Effector memory CD8-positive, alpha-beta T cell (primary cell): ENCODE measurements at places on chromosomes 13 and 19.
A peak's percentile ranks its signal among the peaks of the same experiment; 100 is the strongest.

DNA sequence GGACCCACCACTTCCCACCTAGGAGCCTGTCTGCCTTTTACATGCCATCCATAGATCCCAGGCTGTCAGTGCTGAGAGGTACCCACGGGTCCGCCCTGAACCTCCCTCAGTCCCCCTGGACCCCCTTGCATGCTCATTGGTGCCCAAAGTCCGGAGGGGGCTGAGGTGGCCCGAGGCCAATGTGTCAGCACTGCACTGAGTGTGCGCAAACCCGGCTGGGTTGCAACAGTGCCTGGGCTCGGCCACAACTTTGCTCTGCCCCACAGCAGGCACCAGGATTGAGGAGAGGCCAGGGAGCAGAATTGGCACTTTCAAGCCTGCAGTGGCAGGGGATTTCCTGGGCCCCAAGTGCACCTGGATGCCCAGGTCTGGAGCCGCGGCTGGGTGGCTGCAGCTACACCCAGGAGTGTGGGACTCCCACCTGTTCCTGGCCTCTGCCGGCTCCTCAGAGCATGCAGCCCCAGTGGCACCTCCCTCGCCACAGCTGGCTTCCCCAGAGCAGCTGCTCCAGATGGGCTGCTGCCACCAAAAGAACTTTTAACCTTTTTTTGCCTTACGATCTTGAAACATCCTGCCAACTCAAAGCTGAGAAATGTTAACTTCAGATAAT lies 837.0 kb downstream of the SLITRK6 start:
- H3K27me3 ChIP-seq, result no peaks in the 10 kb centered on the region
- no peak for DNase-seq
- H3K36me3 ChIP-seq, result no peaks in the 10 kb centered on the region
- H3K4me3 ChIP-seq, result no peak overlapping the region

GRCh38 chr13:77492982-77493381 lies 42.5 kb upstream of the SCEL start:
- DNase-seq, result no peak
- H3K4me3 ChIP-seq, result no peak overlapping the region
- H3K36me3 ChIP-seq, result no peaks in the 10 kb centered on the region
- H3K27ac ChIP-seq, result no peak overlapping the region
- peaks cover 12% of the 10 kb centered on the region for H3K27me3 ChIP-seq
- peaks cover 3% of the 10 kb centered on the region for H3K4me1 ChIP-seq

- no peak for DNase-seq
- H3K4me3 ChIP-seq, result no peak overlapping the region
- peaks cover 40% of the 10 kb centered on the region for H3K36me3 ChIP-seq
Observed at GRCh38 chr19:4373013-4373367, 27.4 kb downstream of the SH3GL1 start.

- peaks cover 7% of the 10 kb centered on the region for H3K4me1 ChIP-seq
- no peak for DNase-seq
- H3K27ac ChIP-seq, result no peak overlapping the region
- no peak overlapping the region for H3K4me3 ChIP-seq
- no peaks in the 10 kb centered on the region for H3K27me3 ChIP-seq
Observed at GRCh38 chr19:46732966-46733689, 12.7 kb upstream of the FKRP start.

DNA sequence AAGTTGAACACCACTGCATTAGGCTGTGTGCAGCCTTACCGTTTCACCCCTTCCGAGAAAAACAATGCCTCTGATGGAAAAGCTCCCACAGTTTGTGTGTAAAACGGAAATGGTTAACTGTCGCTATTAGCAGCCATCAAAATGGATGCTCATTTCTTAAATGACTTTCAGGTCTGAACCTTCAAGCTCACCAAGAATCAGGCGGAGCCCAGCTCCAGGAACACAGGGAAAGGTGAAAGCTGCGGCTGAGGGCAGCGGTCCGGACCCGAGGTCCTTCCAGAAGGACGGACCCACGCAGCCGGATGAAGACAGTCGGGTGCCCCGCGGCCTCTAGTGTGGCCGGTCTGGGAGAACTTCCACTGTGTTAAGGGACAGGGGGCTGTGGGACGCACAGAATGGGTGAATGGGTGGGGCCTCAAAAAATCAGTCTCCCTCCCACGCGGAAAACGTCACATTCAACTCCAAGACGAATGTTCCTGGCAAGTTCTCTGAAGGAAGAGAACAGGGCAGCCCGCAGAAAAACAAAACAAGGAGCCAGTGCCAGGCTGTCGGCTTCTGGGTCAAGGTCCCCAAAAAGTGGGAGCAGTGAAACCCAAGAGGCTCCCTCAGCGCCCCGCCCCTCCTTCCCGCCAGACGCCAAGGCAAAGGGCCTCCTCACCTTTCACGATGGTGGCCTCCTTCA lies 4.9 kb downstream of the IRS2 start:
- H3K36me3 ChIP-seq, result peaks cover 41% of the 10 kb centered on the region
- peak overlapping the region; percentile 41 for H3K27ac ChIP-seq
- H3K4me1 ChIP-seq, result peaks cover 6% of the 10 kb centered on the region
- peak overlapping the region; percentile 21 for H3K4me3 ChIP-seq
- no peaks in the 10 kb centered on the region for H3K27me3 ChIP-seq

GRCh38 chr13:77480066-77480465 lies 55.4 kb upstream of the SCEL start:
- H3K36me3 ChIP-seq, result no peaks in the 10 kb centered on the region
- H3K27me3 ChIP-seq, result peaks cover 6% of the 10 kb centered on the region
- DNase-seq, result no peak
- H3K27ac ChIP-seq, result no peak overlapping the region

DNA sequence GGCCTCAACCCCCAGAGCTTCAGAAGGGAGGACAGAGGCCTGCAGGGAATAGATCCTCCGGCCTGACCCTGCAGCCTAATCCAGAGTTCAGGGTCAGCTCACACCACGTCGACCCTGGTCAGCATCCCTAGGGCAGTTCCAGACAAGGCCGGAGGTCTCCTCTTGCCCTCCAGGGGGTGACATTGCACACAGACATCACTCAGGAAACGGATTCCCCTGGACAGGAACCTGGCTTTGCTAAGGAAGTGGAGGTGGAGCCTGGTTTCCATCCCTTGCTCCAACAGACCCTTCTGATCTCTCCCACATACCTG lies 969 bp upstream of the CEACAM5 start:
- H3K4me1 ChIP-seq, result no peaks in the 10 kb centered on the region
- H3K36me3 ChIP-seq, result peaks cover 3% of the 10 kb centered on the region
- DNase-seq, result no peak
- H3K4me3 ChIP-seq, result no peak overlapping the region
- H3K27ac ChIP-seq, result no peak overlapping the region

GRCh38 chr13:48645845-48646244 lies 7.9 kb upstream of the CYSLTR2 start:
- H3K4me3 ChIP-seq, result no peak overlapping the region
- peaks cover 24% of the 10 kb centered on the region for H3K27me3 ChIP-seq
- no peak for DNase-seq

GRCh38 chr13:35856084-35856483 lies 275.1 kb downstream of the DCLK1 start:
- H3K36me3 ChIP-seq, result no peaks in the 10 kb centered on the region
- H3K27ac ChIP-seq, result no peak overlapping the region
- DNase-seq, result no peak
- H3K4me1 ChIP-seq, result no peaks in the 10 kb centered on the region
- H3K27me3 ChIP-seq, result peaks cover 8% of the 10 kb centered on the region

GRCh38 chr13:84570831-84571230 lies 688.6 kb upstream of the SLITRK1 start:
- no peak overlapping the region for H3K27ac ChIP-seq
- H3K4me3 ChIP-seq, result no peak overlapping the region

DNA sequence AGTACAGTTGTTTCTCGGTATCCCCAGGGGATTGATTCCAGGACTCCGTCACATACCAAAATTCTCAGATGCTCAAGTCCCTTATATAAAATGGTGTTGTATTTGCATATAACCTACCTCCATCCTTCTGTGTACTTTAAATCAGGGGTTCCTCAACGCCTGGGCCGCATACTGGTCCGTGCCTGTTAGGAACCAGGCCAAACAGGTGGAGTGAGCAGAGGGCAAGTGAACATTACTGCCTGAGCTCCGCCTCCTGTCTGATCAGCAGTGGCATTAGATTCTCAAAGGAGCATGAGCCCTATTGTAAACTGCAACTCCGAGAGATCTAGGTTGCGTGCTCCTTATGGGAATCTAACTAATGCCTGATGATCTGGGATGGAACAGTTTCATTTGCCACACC lies 42.2 kb upstream of the KCTD4 start:
- H3K4me1 ChIP-seq, result peaks cover 1% of the 10 kb centered on the region
- peaks cover 6% of the 10 kb centered on the region for H3K36me3 ChIP-seq
- no peak overlapping the region for H3K27ac ChIP-seq
- no peaks in the 10 kb centered on the region for H3K27me3 ChIP-seq

- peaks cover 10% of the 10 kb centered on the region for H3K4me1 ChIP-seq
- H3K27me3 ChIP-seq, result peaks cover 66% of the 10 kb centered on the region
- H3K4me3 ChIP-seq, result no peak overlapping the region
- no peak for DNase-seq
- peaks cover 2% of the 10 kb centered on the region for H3K36me3 ChIP-seq
- H3K27ac ChIP-seq, result no peak overlapping the region
Observed at GRCh38 chr19:39199025-39199424, 2.3 kb downstream of the NCCRP1 start.

DNA sequence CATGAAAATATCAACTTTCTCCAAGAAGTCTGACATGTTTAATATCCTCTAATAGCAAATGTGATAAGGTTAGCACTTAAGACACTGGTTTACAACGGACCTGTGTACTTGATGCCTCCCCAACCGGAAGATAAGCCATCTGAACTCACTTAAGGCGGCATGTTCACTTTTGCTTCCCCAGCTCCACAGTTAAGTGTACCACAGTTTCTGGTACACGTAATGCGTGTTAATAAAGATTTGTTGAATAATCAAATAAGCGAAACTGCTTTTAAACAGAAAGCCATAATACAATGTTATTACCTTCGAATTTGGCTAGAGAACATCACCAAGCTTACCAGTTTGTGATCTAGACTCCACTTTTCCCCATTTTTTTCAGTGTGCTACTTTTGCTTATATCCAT lies 1.4 kb upstream of the PAN3 start:
- H3K27ac ChIP-seq, result peak overlapping the region; percentile 78
- DNase-seq, result no peak
- H3K36me3 ChIP-seq, result peaks cover 32% of the 10 kb centered on the region
- H3K27me3 ChIP-seq, result no peaks in the 10 kb centered on the region
- H3K4me1 ChIP-seq, result peaks cover 45% of the 10 kb centered on the region

GRCh38 chr19:33910922-33911321 lies 114.3 kb downstream of the KCTD15 start:
- H3K27me3 ChIP-seq, result peaks cover 66% of the 10 kb centered on the region
- H3K4me3 ChIP-seq, result no peak overlapping the region
- DNase-seq, result no peak
- no peaks in the 10 kb centered on the region for H3K4me1 ChIP-seq

DNA sequence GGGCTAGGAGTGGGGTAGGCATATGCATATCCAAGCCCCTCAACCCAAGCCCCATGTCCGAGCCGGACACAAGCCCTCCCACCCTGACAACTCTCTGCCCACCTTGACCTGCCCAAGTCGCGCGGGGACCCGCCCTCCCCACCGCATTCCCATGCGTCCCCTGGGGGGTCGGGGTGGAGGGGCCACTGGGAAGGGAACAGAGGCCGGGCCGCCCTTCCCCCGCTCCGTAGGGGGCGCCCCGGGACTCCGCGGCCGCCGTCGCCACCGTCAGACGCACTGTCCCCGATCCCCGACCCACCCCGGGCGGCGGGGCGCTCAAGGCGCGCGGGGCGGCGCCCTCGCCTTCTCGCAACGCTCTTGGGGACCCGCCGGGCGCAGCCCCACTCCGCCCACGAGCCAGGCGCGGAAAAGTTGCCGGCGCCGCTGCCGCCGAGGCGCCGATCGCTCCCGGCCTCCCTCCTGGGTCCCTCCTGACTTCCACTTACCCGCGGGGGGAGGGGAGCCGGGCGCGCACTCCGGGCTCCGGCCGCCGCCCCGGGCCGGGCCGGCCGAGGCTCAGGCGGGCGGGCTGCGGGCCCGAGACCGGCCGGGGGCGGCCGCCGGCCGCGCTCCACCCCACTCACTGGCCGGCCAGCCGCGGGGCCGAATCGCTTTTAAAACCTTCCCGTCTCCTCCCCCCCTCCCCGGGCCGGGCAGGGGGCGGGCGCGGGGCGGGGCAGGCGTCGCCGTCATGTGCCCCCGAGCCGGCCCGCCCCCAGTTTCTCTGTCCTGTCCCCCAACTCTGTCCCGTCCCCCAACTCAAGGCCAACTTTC lies 34.4 kb upstream of the NANOS3 start:
- peak overlapping the region; percentile 98 for H3K4me3 ChIP-seq
- DNase-seq, result peak; percentile 80
- peaks cover 98% of the 10 kb centered on the region for H3K36me3 ChIP-seq
- peak overlapping the region; percentile 100 for H3K27ac ChIP-seq

- no peaks in the 10 kb centered on the region for H3K27me3 ChIP-seq
- H3K4me1 ChIP-seq, result peaks cover 38% of the 10 kb centered on the region
- peak overlapping the region; percentile 65 for H3K4me3 ChIP-seq
- H3K36me3 ChIP-seq, result peaks cover 40% of the 10 kb centered on the region
- DNase-seq, result no peak
Observed at GRCh38 chr19:14004619-14005348, 1.3 kb downstream of the RFX1 start.

GRCh38 chr13:80168089-80168850 lies 172.7 kb downstream of the SPRY2 start:
- peak overlapping the region; percentile 41 for H3K27ac ChIP-seq
- H3K27me3 ChIP-seq, result no peaks in the 10 kb centered on the region
- no peak overlapping the region for H3K4me3 ChIP-seq
- no peak for DNase-seq

- peaks cover 12% of the 10 kb centered on the region for H3K36me3 ChIP-seq
- peaks cover 4% of the 10 kb centered on the region for H3K27me3 ChIP-seq
- H3K27ac ChIP-seq, result no peak overlapping the region
- H3K4me1 ChIP-seq, result peaks cover 22% of the 10 kb centered on the region
- no peak overlapping the region for H3K4me3 ChIP-seq
Observed at GRCh38 chr19:2507109-2507508, 31.2 kb downstream of the GADD45B start.

GRCh38 chr19:12766051-12766521 lies 9.3 kb downstream of the HOOK2 start:
- no peak overlapping the region for H3K27ac ChIP-seq
- peaks cover 4% of the 10 kb centered on the region for H3K4me1 ChIP-seq
- H3K4me3 ChIP-seq, result peak overlapping the region; percentile 27
- peaks cover 4% of the 10 kb centered on the region for H3K36me3 ChIP-seq
- no peaks in the 10 kb centered on the region for H3K27me3 ChIP-seq

- peaks cover 13% of the 10 kb centered on the region for H3K4me1 ChIP-seq
- peaks cover 4% of the 10 kb centered on the region for H3K36me3 ChIP-seq
- H3K27ac ChIP-seq, result no peak overlapping the region
- H3K27me3 ChIP-seq, result no peaks in the 10 kb centered on the region
- DNase-seq, result no peak
Observed at GRCh38 chr13:112785483-112785856, 95.6 kb downstream of the ATP11A start.

- peaks cover 67% of the 10 kb centered on the region for H3K27me3 ChIP-seq
- H3K4me1 ChIP-seq, result peaks cover 2% of the 10 kb centered on the region
- no peaks in the 10 kb centered on the region for H3K36me3 ChIP-seq
- DNase-seq, result no peak
Observed at GRCh38 chr13:26895808-26896466, 135.4 kb upstream of the GPR12 start.
